ENCODE measurements at places on chromosomes 4 and X.

- peak; percentile 72 for DNase-seq
These were observed 374.7 kb downstream of the ANKRD50 start for GRCh38 chr4:124337874-124338273.

DNA sequence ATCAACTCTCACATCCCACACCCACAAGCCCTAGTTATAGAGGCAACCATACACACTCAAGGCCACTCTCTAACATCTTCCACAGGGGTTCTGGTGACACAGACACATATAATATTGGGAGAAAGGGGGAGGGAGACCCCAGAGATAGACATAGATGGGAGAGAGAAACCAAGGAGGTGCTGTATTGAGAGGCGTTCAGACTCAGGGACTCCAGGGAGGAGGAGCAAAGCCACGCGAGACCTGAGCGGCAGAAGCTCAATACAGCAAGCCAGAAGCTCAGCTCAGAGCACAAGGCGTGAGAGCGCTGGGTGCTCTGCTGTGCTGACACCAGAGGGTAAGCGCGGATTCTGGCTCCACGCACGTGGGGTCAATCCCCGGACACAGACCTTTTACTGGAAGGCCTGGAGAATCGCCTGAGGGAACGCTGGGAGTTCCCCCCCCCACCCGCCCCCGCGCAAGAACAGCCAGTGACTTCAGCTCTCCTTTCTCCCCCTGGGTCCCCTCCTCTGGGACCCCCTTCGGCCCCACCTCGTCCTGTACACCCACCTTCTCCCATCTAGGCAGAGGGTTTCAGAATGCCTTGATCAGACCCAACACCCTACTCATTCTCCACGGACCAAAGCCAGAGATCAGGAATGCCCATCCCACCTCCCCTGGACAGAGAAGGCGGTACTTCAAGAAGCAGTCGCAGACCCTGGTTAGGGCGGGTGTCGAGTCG, 8.7 kb downstream of the MSX1 start:
- DNase-seq, result peak; percentile 24

GRCh38 chrX:139297638-139298037, 232.9 kb upstream of the F9 start:
- no peak for DNase-seq

GRCh38 chr4:88390128-88390527, 11.5 kb downstream of the HERC6 start:
- no peak for DNase-seq

DNA sequence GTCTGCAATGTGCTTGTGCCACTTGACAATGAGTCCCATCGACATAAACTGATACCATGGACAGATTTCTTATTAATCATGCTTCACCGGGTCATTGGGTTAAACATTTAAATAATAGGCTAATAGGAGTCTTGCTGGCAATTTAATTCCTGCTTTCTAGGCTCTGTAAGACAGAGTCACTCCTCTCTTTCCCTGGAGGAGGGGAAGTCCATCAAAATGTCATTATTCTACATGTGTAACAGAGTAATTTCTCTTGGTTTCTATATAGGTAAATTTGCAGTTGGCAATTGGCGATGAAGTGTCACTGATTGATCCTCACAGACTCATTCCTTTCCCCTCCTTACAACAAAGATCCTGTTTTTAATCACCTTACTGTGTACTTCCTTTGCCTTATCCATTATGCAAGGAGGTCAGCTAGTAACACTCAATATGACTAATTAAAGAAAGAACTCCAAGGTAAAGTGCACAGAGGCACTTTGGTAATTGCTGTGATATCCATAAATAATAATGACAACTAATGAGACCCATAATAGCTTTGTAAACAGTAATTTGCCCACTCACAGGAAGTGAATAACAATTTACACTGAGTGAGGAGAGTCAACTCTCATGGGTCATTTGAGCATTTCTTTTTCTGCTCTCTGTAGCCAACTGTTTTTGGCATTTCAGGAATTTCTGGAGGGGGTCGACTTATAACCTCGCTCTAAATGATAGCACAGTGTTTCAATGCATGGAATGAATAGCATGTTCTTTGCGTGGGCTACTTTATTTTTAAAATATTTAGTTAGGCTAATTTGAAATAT, 184.0 kb downstream of the UGT8 start:
- no peak for DNase-seq

- no peak for DNase-seq
These were observed 22.9 kb downstream of the CCDC149 start for GRCh38 chr4:24889991-24890390.

DNA sequence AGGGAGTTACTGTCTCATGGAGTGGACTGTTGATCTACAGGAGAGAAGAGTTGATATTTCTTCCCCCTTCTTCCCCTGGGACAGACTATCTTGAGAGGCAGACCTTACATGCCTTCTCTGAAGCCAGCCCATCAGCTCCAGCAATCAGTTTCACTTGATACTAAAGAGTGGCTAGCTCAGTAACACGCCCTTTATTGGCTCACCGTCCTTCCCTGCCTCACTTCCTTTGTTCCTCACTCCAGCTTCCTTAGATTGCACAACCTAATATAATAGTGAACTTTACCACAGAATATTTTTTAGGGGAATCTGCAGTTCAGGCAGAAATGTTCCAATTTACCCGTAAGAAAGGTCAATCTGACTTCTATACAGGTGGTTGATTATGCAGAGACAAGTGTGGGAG, 128.1 kb upstream of the NDP start:
- no peak for DNase-seq

DNA sequence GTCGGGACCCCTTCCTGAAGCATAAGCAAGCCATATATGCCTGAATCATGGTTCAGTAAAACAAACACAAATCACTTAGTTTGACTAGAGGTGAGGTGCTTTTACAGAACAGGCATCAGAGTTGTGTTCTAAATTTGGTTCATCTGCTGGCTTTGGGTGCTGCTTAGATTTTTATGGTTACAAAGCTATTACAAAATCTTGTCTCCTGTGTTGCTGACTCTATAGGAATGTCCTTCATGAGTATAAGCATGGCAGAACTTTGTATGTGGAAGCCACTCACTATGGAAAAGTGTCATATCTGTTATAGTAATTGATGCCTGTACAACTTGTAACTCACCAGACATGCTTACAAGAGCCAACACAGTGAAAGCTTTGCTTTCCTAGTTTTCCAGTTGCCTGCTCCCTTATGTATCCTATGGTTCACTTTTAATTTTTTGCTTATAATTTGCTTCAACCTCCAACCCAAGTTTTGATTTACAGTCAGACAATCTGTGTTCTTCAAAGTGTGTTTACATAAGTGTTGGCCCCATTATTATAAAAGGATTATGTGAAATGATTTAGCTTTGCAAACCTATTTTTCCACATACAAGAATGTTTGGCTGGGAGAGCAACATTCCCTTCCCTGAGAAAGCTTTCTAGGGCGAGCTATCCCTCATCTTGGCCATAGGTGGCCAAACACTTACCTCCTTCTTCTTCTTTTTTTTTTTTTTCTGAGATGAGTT, 30.0 kb upstream of the CYP2U1 start:
- no peak for DNase-seq

DNA sequence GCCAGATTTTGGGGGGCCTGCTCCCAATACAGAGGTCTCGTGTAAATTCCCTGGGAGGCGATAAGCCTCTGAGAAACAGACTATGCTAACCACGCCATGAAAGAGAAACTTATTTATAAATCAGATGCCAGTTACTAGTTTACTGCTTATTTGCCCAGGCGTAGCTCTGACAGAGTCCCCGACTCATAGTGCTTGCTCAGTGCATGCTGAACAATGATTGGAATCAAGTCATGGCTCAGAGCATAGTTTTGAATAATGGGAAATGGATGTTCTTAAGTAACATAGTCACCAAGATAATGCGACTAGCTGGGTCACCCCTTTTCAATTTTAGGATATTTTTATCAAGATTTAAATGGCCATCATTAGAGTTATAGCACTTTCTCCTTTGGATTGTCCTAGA, 39.9 kb downstream of the HTT start:
- no peak for DNase-seq

- DNase-seq, result no peak
These were observed 97.7 kb downstream of the NFKB1 start for GRCh38 chr4:102598762-102599374.

DNA sequence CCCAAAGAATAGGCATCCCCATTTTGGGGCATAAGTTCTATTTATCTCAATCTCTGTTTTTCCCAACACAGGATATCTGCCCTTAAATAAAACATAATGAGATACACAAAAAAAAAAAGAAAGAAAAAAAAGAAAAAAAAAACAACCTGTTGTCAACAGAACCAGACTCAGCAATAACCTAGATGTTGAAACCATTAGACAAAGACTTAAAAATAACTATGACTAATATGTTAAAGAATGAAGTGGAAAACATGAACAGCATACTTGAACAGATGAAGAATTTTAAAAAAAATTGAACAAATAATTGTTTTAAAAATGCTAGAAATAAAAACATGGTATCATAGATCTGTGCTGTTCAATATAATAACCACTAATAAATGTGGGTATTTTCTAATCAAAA, 93.4 kb upstream of the RXFP1 start:
- no peak for DNase-seq

DNA sequence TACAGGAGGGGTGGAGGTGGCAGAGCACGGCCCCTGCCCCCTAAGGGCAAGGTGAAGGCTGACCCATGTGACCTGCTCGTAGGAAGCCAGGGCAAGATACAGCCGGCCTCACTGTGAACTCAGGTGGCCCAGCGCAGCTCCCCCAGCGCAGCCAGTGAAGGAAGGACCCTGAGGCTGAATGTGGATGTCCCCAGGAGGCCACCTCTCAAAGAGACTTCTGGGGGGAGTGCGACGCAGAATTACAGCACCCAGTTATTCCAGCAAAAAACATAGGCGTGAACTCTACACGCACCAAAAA, 52.6 kb downstream of the ZFYVE28 start:
- DNase-seq, result no peak

GRCh38 chr4:36979533-36979932, 265.0 kb upstream of the NWD2 start:
- DNase-seq, result no peak

- DNase-seq, result no peak
These were observed 40.8 kb downstream of the FAM241A start for GRCh38 chr4:112185740-112186670.

DNA sequence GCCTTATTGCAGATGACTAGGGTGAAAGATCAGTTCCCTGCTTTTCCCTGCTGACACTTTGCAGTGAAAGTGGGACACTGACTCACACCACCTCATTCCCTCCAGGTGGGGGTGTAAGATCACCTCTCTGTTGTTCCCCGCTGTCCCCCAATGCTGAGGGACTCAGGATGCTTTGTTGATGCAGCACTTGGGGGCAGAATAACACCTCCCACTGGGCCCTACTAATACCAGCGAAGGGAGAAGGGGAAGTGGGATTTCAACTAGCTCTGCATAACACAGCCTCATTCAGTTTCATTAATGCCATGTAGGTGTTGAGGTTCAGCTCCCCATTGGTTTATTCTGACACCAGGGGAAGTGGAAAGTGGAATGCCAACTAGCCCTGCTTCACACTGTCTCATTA, 43.6 kb upstream of the IL1RAPL2 start:
- DNase-seq, result no peak

- DNase-seq, result no peak
These were observed 335.8 kb downstream of the FAT4 start for GRCh38 chr4:125650557-125650956.
